ENCODE measurements at places on chromosomes 1 and 21. TPM values are rescaled to one million over a fixed set of nuclear protein-coding genes. Genes with fewer than 3 reads are reported as not detected.
A peak's percentile ranks its signal among the peaks of the same experiment; 100 is the strongest.

DNA sequence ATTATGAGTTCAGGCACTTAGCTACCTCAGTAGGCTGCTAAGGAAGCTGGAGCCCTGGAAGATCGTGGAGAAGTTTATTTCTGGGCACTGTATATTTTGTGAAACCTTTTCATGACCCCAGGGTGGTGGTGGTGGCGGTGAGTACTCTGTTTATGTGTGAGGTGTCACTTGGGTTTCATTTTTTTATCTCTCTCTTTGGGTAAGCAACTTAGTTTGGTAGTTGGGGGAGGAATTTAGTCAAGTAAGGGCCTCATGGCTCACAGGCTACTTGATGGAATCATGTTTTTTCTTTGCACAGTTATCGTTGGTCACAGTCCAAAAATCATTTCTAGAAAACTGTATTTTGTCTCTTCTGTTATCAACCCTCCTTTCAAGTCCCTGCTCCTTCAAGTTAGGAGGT lies 33.9 kb downstream of the C1orf141 start:
- DNase-seq = no peak
- no peaks in the 10 kb centered on the region for H3K4me1 ChIP-seq
- no peak overlapping the region for H3K4me3 ChIP-seq
- no peaks in the 10 kb centered on the region for H3K36me3 ChIP-seq

DNA sequence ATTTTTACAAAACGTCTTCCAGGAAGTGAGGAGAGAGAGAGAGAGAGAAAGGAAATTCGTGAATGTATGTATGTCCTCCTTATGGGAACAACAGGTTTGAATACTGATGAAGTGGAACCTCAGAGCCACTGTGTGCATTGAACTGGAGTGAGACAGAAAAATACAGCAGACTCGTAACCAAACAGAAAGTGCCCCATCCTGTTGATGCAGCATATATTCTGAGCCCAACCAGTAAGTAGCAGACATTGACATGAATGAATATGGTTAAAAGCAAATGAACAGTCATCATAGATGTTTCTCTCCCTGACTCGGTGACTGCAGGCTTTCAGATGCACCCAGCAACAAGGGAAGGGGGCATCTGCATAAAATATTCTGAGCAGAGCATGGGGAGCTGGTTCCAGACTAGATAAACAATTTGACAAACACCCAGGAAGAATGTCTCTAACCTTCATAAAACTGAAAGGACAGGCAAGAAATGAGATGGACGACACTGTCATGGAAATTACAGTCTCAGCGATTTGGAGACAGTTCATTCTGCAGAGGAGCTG lies 471.0 kb upstream of the PBX1 start:
- H3K4me3 ChIP-seq = no peak overlapping the region
- peaks cover 4% of the 10 kb centered on the region for H3K36me3 ChIP-seq
- DNase-seq = no peak
- no peaks in the 10 kb centered on the region for H3K27me3 ChIP-seq

GRCh38 chr1:71521655-71522264 lies 440.9 kb upstream of the ZRANB2 start:
- H3K27ac ChIP-seq = no peak overlapping the region
- H3K4me3 ChIP-seq = no peak overlapping the region
- no peaks in the 10 kb centered on the region for H3K27me3 ChIP-seq
- no peaks in the 10 kb centered on the region for H3K4me1 ChIP-seq

DNA sequence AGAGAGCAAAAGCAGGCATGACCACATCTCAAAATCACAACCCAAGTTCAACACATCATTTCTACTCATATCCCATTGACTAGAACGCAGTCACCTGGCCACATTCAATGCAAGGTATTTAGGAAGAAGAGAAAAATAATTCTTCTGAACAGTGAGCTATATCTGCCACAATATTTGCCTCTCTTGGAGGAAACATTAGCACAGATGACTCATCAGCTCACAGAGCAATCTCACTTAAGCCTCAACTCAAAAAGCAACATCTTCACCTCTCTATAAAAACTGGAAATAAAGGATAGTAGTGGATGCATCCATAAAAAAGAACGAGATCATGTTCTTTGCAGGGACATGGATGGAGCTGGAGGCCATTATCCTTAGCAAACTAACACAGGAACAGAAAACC lies 143.9 kb upstream of the FMN2 start:
- no peak overlapping the region for H3K27ac ChIP-seq
- H3K36me3 ChIP-seq = peaks cover 5% of the 10 kb centered on the region
- DNase-seq = no peak
- peaks cover 5% of the 10 kb centered on the region for H3K4me1 ChIP-seq

GRCh38 chr1:93678491-93678890 lies 3.1 kb downstream of the BCAR3 start:
- no peak overlapping the region for H3K4me3 ChIP-seq
- H3K27ac ChIP-seq = no peak overlapping the region
- DNase-seq = no peak
- peaks cover 35% of the 10 kb centered on the region for H3K4me1 ChIP-seq
- H3K36me3 ChIP-seq = peaks cover 4% of the 10 kb centered on the region

DNA sequence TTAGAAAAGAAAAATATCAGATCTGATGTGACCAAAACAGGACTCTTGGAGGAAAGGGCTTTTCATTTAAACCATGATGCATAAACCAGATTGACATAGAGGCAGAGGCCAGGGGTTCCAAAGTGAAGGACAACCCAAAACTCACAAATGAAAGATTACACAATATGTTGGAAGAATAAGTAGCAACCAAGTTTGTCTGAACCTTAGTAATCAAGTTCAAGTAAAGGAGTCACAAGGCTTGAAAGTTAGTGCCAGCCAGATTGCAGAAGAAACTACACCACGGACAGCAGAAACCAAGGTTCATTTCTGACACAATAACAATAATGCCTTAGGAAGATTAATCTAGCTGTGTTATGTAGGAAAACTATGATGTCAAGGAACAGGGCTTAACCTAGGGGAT lies 124.6 kb downstream of the ZC3H11B start:
- H3K27me3 ChIP-seq = peaks cover 1% of the 10 kb centered on the region
- no peak for DNase-seq
- H3K27ac ChIP-seq = no peak overlapping the region
- H3K4me3 ChIP-seq = no peak overlapping the region
- H3K36me3 ChIP-seq = no peaks in the 10 kb centered on the region

DNA sequence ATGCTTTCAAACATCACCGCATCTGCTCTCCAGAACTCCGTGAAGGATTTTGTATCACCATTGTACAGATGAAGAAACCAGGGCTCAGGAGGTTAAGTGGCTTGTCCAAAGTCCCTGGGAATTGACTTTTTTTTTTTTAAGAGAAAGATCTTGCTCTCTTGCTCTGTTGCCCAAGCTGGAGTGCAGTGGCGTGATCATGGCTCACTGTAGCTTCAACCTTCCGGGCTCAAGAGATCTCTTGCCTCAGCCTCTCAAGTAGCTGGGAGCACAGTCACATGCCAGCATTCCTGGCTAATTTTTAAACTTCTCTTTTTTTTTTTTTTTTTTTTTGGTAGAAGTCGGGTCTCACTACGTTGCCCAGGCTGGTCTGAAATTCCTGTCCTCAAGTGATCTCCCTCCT lies 6.9 kb upstream of the TAS1R2 start:
- no peaks in the 10 kb centered on the region for H3K36me3 ChIP-seq
- H3K4me3 ChIP-seq = no peak overlapping the region
- no peaks in the 10 kb centered on the region for H3K4me1 ChIP-seq
- DNase-seq = no peak
- H3K27ac ChIP-seq = no peak overlapping the region
- no peaks in the 10 kb centered on the region for H3K27me3 ChIP-seq

DNA sequence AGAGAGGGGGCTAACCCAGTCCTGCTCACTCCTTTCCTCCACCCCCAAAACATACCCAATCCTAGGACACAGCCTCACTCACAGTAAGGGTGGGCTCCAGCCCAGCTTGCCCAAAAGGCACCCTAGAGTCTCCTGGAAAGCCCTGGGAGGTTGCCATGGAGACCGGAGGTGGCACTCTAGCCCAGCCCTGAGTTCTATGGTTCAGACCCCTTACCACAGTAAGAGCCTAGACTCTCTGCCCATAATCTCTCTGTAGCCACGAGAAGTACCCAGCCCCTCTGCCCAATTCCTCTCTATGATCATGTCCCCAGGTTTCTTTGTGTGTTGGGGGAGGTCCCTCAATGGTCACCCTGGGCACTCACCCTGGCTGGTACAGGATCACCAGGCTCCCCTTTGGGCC lies 14.4 kb downstream of the COL16A1 start:
- H3K4me1 ChIP-seq = peaks cover 31% of the 10 kb centered on the region
- H3K4me3 ChIP-seq = no peak overlapping the region
- no peak for DNase-seq
- peaks cover 14% of the 10 kb centered on the region for H3K27me3 ChIP-seq
- H3K36me3 ChIP-seq = no peaks in the 10 kb centered on the region

GRCh38 chr1:70498666-70499065 lies 87.6 kb downstream of the CTH start:
- H3K27ac ChIP-seq = no peak overlapping the region
- H3K4me3 ChIP-seq = no peak overlapping the region
- no peaks in the 10 kb centered on the region for H3K27me3 ChIP-seq
- no peak for DNase-seq

GRCh38 chr1:176111835-176112234 lies 95.3 kb downstream of the COP1 start:
- H3K4me3 ChIP-seq = no peak overlapping the region
- H3K27me3 ChIP-seq = peaks cover 1% of the 10 kb centered on the region
- no peak for DNase-seq
- no peak overlapping the region for H3K27ac ChIP-seq
- peaks cover 4% of the 10 kb centered on the region for H3K36me3 ChIP-seq

DNA sequence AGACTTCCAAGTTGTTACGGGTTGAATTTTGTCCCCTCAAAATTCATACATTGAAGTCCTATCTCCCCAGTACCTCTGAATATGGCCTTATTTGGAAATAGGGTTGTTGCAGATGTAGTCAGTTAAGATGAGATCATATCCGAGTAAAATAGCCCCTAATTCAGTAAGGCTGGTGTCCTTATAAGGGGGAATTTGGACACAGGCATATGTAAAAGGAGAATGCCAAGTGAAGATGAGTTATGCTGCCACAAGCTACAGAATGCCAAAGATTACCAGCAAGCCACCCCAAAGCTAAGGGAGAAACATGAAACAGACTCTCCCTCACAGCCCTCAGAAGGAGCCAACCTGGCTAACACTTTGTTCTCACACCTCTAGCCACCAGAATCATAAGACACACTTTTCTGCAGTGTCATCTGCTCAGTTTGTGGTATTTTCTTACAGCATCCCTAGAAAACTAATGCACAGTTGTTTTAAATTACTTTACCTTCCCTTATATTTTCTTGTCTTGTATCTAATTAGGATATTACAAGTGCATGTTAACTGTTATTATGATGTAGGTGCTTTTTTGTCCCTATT lies 43.3 kb upstream of the PRDX6 start:
- H3K4me3 ChIP-seq = no peak overlapping the region
- no peak for DNase-seq
- H3K36me3 ChIP-seq = no peaks in the 10 kb centered on the region
- peaks cover 16% of the 10 kb centered on the region for H3K4me1 ChIP-seq
- H3K27me3 ChIP-seq = peaks cover 2% of the 10 kb centered on the region
- no peak overlapping the region for H3K27ac ChIP-seq

DNA sequence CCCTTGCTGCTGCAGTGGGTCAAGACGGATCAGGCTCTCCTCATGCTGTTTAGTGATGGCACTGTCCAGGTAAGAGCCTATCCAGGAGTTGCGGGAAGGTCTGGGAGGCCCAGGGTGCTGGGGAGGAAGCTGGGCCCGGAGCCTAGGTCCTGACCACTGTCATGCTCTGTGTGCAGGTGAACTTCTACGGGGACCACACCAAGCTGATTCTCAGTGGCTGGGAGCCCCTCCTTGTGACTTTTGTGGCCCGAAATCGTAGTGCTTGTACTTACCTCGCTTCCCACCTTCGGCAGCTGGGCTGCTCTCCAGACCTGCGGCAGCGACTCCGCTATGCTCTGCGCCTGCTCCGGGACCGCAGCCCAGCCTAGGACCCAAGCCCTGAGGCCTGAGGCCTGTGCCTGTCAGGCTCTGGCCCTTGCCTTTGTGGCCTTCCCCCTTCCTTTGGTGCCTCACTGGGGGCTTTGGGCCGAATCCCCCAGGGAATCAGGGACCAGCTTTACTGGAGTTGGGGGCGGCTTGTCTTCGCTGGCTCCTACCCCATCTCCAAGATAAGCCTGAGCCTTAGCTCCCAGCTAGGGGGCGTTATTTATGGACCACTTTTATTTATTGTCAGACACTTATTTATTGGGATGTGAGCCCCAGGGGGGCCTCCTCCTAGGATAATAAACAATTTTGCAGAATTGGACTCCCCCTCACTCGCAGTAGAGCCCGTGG lies 1.7 kb downstream of the DYNLT4 start:
- peaks cover 31% of the 10 kb centered on the region for H3K4me1 ChIP-seq
- peaks cover 15% of the 10 kb centered on the region for H3K27me3 ChIP-seq
- no peak for DNase-seq
- no peak overlapping the region for H3K4me3 ChIP-seq
- H3K36me3 ChIP-seq = peaks cover 6% of the 10 kb centered on the region
- peak overlapping the region; percentile 55 for H3K27ac ChIP-seq

The FHAD1 gene
- not detected for total RNA-seq

The RAB4A gene
- 63.0 TPM for total RNA-seq

The SUSD4 gene
- total RNA-seq = 0.47 TPM

The SLC45A3 gene
- total RNA-seq = 3.7 TPM

The C1orf35 gene
- total RNA-seq = 21.9 TPM

The TSPAN1 gene
- total RNA-seq = 2.3 TPM

The AIM2 gene
- 5.3 TPM for total RNA-seq
